ENCODE measurements at places on chromosomes 4 and X.

- DNase-seq = no peak
Observed at GRCh38 chrX:140164391-140164790, 199.1 kb upstream of the CXorf66 start.

DNA sequence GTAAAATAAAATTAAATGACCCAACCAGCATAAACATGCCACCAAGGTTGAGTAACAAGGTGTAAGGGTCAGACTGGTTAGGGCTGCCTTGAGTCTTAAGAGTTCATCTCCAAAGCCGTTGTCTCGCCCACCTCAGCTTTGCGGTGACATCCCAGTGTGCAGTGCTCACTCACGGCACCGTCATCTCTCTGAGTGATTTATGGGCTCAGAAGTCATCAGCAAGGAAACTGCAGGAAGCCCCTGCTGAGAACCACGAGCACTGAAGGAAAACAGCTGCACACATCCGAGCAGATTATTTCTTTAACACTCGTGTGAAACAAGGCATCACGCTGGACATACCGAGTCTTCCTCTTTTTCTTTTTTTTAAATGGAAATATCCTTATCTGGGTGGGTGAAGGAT lies 411.1 kb downstream of the TRIML1 start:
- DNase-seq = no peak

DNA sequence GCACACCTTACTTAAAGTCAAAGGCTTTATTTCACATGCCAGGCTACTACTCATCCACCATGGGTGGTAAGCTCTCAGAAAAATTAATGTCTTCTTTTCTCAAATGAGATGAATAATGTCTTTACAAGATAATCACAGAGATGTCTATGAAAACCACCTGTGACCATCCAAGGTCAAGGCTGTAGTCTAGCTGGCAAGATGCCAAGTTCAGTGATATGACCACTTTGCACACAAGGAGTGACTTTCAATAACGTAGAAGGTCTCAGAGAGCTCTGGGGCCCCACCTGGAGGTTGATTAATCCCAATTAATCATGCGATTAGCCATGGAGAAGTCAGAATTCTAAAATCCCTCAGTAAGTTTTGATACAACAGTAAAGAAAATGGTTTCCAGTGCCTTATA lies 20.5 kb downstream of the ANOS1 start:
- no peak for DNase-seq

GRCh38 chrX:120453985-120454384 lies 15.1 kb downstream of the LAMP2 start:
- no peak for DNase-seq

DNA sequence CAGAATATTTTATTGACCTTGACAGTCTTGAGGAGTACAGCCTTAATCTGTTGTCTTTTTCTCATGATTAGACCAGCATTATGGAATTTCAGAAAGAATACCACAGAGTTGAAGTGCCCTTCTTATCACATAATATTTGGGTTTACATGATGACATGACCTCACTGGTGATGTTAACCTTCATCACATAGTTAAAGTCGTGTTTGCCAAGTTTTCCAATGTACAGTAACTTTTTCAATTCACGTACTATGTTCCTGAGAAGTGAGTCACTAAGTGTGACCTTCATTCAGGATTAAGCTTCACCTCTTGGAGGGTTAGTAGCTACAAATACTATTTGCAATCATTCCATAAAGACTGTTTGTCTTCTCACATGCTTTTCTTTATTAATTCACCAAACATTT lies 52.1 kb downstream of the RAB40A start:
- DNase-seq = no peak

DNA sequence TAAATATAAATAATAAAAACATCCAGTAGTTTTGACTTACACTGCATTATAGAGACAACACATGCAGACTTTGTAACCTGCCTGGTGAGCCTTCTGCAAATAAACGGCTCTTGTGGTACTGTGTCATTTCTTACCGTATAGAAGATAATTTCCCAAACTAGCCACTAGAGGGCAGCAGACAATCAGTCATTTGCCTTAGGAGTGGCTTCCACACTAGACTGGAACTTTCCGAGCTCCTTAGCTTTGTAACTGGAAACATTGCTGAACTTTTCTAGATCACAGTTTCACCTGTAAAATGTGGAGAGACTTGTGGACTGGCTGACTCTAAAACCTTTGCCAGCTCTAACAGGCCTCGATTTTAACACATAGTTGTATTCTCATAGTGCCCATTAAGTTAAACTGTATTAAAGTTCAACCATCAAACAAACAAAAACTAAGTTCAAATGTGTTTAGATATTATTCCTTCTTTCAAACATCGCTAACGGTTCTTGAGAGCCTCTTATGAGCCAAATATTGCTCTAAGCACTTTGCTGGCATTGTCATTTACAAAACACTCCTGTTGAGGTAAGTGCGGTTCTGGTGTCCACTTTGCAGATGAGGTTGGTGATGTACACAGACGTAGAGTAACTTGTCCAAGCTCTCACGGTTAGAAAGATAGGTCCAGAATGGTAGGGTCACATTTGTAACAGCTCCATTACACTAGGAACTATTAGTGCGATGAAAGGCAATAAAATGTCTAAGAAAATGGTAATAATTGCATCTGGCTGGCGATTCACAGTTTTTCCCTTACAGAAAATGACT lies 345.5 kb downstream of the ANK2 start:
- DNase-seq = peak; percentile 12

DNA sequence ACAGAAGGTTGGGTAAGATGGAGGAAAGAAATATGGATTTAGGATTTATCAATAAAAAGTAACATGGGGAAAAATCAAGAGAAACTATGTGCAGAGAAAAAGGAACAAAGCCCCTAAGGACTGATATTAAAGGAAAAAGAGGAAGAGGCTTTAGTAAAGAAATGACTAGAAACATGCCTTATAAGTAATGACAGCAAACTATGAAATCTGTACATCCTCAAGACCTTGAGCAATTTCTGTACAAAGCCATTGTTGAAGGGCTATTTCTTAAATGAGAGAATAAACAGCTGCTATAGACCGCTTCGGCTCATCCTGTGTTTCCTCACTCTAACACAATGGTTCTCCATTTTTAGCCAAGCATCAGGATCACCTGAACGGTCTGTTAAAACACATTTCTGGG lies 180.3 kb upstream of the ATOH1 start:
- DNase-seq = no peak

GRCh38 chr4:80694171-80694570 lies 336.3 kb upstream of the BMP3 start:
- no peak for DNase-seq

- DNase-seq = peak; percentile 21
Observed at GRCh38 chrX:53284684-53285447, 3.5 kb upstream of the IQSEC2 start.

GRCh38 chr4:76233083-76233482 lies 18.4 kb upstream of the FAM47E start:
- DNase-seq = no peak

- DNase-seq = no peak
Observed at GRCh38 chr4:188727746-188728145, 588.5 kb downstream of the TRIML1 start.

GRCh38 chr4:185237175-185237574 lies 27.8 kb downstream of the SNX25 start:
- DNase-seq = no peak

DNA sequence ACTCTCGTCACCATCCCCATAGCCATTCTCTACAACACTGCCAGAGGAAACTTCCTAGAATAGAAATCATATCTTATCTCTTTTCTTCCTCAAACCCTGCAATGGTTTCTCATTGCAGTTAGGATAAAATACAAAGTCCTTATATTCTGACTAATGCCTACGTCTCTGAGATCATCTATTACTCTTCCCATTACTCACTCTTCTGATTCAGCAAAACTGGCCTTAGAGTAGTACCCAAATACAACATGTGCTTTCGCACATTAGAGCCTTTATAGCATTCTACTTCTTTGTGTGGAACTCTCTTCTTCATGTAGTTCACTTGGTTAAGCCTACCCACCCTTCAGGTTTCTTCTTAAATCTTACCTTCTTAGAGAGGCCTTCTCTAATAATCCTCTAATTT lies 28.0 kb downstream of the LHFPL1 start:
- DNase-seq = no peak

GRCh38 chr4:113293674-113294073 lies 244.2 kb downstream of the ANK2 start:
- no peak for DNase-seq

GRCh38 chr4:18113710-18114331 lies 92.3 kb upstream of the LCORL start:
- no peak for DNase-seq

- no peak for DNase-seq
Observed at GRCh38 chr4:173446416-173446815, 47.5 kb upstream of the SCRG1 start.

DNA sequence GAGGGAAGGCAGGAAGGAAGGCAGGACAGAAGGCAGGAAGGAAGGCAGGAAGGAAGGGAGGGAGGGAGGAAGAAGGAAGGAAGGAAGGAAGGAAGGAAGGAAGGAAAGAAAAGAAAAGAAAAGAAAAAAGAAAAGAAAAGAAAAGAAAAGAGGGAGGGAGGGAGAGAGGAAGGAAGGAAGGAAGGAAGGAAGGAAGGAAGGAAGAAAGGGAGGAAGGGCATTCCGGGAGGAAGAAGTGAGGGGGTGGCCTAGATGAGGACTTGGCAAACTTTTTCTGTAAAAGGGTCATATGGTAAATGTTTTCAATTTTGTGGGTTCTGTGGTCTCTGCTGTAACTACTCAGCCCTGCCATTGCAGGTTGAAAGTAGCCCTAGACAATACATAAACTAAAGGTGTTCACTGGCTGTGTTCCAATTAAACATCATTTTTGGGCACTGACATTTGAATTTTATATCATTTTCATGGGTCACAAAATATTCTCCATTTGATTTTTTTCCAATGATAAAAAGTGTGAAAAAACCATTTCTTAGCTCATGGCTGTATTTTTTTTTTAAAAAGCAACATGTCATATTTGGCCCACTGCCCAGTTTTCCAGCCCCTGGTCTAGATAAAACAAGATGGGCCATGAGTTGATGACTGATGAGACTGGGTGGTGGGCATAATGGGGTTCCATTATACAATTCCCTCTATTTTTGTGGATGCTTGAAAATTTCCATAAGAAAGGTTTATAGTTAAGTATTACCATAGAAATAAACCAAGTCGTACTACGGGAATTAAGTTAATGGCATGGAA lies 3.1 kb downstream of the ZNF630 start:
- no peak for DNase-seq

GRCh38 chr4:128308986-128309385 lies 21.4 kb upstream of the PGRMC2 start:
- DNase-seq = no peak

DNA sequence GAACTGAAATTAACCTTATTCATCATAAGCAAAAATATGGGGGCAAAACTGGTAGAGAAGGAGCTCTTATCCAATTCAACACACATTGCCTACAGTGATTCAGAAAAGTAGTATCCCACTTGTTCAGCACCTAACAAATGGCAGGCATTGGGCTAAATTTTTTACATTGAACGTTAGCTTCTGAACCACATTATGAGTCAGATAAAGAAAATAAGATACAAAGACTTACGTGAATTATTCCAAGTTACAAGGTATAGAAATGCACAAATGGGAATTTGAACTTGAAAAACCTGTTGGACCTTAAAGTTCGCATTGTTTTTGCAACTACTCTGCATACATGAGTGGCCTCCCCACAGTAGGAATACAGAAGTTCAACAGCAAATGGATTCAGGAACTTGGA lies 210.6 kb downstream of the LDB2 start:
- DNase-seq = no peak

DNA sequence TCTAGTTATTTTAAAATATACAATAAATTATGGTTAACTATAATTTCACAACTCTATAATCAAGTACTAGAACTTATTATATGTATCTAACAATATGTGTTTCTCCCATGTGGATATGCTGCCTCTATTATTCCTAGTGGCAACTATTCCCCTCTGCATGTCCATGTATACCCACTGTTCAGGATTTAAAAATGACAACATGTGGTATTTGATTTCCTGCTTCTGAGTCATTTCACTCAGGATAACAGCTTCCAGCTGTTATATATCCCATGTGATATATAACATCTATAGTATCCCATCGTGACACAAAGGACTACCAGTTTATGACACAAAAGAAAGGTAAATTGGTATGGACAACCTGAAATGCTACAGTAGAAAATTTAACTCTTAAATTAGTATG lies 167.4 kb upstream of the TACR3 start:
- no peak for DNase-seq

DNA sequence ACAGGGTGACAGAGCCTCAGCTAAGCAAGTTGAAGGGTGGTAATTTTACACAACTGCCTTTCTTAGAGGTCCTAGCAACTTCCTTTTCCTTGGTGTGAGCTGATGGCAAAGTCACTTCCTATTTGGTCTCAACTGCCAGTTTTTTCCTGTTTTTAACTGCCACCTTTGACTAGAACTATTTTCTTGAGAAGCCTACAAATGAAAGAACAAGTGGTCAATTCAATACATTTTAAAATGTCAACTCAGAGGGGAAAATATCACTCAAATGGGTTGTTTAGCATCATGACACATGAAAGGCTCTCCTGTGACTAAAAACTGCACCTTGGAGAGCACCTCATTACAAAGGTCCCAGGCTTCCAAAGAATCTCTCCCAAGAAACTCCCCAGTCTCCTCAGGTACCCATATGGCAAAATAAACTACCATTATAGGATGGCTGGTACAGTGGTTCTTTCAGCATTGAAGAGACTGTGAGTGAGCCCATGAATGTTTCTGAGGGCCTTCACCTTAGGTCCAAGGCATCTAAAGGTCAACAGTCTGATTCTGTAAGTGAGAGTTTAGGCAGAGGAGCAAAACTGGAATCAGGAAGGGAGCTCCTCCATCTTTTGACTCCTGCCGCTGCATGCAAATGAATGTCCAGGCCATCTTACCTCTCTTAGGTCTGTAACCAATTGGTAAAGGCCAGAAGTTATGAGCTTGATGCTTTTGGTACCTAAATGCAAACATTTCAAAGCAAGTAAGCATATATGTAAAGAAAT lies 5.5 kb upstream of the STK26 start:
- DNase-seq = no peak

- no peak for DNase-seq
Observed at GRCh38 chrX:132908891-132909290, 49.5 kb downstream of the HS6ST2 start.

DNA sequence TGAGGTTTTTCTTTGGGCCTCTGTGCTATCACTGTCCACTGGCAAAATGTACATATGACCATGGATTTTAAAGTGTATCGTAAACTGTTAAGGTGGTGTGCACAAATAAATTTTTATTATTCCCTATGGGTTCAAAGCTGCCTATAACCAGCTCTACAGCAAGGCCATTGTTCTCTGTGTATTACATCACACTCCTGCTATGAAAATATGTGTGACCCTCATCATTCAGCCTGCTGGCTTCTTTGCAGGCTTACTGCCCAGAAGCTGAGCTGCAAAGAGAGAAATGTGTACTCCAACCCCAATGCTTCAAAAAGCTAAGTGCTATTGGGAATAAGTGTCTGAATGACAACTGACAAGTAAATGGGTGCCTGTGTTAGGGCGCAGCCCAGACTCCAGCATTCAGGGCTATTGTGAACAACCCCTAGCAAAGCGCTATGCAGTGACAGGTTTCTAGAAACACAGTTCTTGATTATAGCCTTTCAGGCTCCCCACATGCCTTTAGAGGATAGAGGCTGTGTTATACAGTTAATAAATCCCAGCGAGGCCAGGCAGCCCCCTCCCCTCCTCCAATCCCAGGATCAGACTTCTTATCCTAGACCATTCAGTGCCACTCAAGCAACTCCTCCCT lies 220.4 kb upstream of the RADX start:
- DNase-seq = no peak

GRCh38 chrX:70852294-70852693 lies 56.2 kb downstream of the TEX11 start:
- no peak for DNase-seq
